ENCODE measurements at places on chromosomes 12 and 14.

GRCh38 chr12:13005649-13006048 is 5.6 kb upstream of the HEBP1 start:
- DNase-seq: no peak

- DNase-seq: no peak
Measured at GRCh38 chr12:40314927-40315326, 90.1 kb downstream of the LRRK2 start.

DNA sequence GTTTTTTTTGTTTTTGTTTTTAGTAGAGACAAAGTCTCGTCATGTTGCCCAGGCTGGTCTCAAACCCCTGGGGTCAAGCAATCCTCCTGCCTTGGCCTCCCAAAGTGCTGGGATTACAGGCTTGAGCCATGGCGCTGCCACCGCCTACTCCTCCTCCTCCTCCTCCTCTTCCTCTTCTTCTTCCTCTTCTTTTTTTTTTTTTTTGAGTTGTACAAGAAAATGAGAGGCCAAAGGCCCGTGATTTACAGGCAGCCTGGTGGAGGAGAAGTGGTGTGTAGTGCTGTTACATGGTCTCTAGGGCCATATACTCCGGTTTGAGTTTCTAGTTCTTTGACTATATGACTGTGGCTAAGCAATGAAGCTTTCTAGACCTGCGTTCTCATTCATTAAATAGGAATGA is 29.6 kb upstream of the SPPL3 start:
- DNase-seq: no peak

DNA sequence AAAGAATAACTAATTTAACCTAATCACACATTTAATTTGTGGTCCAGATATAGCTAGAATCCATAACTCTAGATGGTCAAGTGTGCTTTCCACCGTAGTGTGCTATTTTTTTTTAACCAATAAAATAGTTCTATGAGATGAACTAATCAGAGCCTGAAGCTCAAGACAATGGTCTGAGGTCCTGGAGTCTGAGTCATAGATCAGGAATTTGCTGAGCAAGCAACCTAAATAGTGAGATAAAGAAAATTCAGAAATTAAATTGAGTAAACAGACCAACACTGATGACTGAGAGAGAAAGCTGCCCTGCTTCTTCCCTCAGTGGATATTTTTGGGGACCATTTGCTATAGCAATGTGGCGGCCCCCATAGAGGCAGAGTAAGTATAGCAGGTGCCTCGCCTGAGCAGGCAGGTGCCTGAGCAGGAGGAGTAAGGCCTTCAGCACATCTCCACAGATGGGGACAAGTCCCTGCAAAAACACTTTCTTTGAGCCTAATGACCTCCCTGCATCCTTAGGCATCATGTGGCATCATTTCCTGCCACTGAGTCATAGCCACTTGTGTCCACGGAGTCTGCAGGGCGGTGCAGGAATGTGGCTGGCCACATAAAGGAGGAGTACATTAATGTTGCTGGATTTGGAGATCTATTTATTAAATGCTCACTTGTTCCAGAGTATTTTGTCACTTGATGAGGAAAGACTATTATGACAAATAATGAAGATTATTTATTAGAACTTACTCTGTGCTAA is 13.9 kb upstream of the CLEC4E start:
- DNase-seq: no peak

- DNase-seq: no peak
Measured at GRCh38 chr14:65423982-65424381, 11.5 kb downstream of the FUT8 start.

GRCh38 chr12:11621797-11622423 is 27.6 kb upstream of the ETV6 start:
- DNase-seq: peak; percentile 29

GRCh38 chr14:73825551-73826188 is 26.0 kb upstream of the PTGR2 start:
- peak; percentile 63 for DNase-seq

GRCh38 chr12:120761519-120761934 is 35.9 kb downstream of the ACADS start:
- DNase-seq: no peak

DNA sequence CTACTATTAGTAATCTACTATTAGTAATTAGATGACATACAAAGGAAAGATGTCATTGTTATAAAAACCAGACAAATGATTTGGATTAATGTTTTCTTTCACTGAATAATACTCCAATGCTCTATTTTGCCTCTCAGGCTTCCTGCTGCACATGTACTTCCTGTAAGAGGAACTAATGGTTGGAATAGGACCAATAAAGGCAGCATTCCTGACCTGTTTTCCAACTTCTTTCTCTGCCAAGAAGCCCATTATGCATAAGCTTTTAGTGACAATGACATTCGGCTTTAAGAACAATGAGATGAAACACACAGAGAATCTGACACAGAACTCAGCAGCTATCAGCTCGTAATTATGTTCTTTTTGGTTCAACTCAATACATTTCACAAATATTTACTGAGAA is 5.2 kb upstream of the C12orf56 start:
- DNase-seq: no peak

DNA sequence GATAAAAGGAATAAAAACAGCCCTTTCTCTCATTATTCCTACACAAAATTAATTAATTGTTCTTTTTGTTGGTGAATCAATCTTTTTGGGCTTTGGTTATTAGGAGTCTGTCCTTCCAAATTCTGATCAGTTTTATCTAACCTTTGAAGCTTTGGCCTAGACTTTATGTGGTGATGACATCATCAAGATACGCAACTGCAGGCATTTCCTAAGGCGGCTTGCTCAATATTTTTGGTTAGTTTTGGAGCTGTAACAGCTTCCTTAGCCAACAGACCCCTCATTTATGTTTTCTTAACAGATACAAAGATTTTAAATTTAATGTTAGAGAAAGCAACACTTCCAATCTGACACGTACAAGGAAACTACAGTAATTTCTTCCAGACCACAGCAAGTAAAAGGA is 87.8 kb upstream of the PDE3A start:
- no peak for DNase-seq

- no peak for DNase-seq
Measured at GRCh38 chr14:58563978-58564377, 73.8 kb upstream of the DACT1 start.

DNA sequence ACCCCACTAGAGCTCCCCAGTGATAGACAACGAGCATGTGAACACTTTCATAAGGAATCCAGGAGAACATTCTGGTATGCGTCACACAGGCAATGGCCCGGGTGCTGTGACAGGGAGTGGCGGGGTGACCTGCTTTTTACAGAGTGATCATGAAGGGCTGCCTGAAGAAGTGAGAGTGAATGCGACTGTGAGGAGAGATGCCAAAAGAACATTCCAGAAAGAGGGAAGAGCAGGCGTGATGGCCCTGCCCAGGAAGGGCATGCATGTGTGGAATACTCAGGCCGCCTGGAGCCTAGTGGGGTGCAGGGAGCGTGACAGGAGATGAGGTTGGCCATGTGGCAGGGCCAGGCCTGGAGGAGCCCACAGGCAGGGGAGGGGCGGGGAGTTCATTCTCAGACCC is 53.8 kb downstream of the FZD10 start:
- DNase-seq: no peak

- no peak for DNase-seq
Measured at GRCh38 chr12:30457621-30458289, 237.9 kb downstream of the IPO8 start.

DNA sequence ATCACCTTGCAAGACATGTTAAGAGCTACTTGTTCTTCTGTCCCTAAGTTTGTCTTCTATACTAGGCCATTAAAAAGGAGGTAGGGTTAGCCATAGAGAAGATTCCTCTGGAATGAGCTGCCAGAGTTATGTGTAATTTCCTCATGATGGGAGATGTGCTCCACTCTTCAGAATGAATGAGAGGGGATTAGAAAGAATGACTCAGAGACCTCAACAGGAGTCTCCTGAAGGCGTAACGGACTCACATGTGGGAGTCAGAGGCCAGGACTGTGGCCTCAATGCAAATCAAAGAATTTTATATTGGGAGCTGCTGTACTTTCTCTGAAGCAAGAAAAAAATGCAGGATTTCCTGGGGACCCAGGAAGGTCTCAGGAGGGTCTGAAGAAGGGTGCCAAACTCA is 87.8 kb upstream of the ATXN7L3B start:
- no peak for DNase-seq

DNA sequence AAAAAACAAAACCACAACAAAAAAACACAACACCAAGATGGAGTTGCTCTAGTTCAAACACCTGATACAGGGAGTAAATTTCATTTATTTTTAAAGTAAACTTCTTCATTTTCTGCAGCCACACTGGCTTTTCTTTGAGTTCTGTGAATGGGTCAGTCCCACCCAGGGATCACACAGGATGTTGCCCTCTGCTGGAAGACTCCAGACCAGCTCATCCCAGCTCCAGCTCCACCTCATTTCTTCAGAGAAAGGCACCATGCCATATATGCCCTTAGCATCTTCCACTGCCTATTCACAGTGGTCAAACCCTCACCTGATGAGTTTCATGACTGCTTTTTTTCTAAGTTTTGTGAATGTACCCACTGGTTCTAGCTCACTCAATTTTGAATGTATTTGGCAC is 8.0 kb downstream of the GLIPR1 start:
- DNase-seq: no peak

DNA sequence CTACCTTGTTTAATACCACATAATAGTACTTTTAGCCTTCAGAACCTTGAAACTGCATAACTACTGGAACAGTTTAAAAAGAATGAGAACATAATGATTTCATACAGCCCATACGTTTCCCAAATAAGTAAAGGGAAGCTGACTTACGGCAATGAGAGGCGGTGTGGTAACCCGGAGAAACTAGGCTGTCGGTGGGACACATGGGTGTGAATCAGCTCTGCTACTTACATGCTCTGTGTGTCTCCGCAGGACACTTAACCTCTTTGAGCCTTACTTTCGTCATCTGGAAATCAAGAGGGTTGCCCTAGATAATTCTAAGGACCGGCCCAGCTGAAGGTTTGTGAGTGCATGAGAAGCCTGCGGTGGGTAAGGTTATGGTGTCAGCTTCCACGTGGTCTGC is 49.3 kb upstream of the PLEKHG3 start:
- DNase-seq: no peak

DNA sequence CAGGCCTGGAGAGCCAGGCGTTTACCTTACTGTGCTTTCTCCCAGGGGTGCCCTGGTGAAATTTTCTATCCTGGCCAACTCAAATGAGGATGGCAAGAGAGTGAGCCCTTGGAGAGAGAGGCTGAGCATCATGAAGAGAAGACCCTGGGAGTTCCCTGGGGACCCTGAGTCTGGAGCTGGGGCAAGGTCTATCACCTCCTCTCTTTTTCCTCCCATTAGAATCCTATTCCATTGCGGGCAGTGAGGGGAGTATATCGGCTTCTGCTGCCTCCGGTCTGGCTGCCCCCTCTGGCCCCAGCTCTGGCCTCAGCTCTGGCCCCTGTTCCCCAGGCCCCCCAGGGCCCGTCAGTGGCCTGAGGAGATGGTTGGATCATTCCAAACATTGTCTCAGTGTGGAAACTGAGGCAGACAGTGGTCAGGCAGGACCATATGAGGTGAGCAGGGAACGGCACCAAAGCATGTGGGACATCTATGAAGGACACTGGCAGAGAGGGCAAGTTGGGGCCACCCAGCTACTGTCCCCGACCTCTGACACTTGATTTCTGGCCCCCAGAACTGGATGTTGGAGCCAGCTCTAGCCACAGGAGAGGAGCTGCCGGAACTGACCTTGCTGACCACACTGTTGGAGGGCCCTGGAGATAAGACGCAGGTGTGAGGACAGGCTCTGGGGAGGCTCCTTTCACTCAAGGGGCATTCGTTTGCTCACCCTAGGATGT is 1.6 kb downstream of the ARHGEF25 start:
- DNase-seq: no peak

DNA sequence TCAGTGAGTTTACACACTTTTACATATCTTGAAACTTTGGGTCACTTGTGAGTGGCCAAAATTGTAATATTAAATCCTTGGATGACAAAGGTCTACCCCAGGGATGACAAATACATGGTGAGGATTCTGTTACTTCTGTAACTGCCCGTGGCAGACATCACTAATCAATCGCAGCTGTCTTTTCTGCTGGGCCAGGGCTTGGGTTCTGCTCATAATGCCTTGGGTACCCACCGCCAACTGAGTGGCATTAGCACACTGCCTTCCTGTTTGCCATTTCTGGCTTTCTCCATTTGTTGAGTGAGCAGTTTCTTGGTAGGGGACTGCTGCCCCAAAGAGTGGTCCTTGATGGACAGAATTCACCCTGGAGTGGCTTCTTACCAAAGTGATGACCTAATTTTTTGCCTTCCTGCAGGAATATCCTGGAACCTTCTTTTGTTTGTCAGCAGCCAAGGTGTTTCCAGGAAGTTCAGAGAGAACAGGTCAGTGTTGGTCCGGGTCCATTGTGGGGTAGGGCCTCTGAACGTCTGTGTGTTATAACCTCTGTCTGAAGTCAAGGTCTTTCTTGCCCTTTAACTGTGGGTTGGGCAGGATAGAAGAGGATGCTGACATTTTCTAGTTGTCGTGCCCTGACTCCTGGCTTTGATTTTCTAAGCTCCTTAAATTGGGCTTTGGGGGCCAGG is 6.2 kb downstream of the TSPAN9 start:
- no peak for DNase-seq

GRCh38 chr14:36426836-36427235 is 93.2 kb downstream of the NKX2-1 start:
- DNase-seq: no peak

- DNase-seq: no peak
Measured at GRCh38 chr14:101538878-101539277, 22.4 kb upstream of the DIO3 start.

DNA sequence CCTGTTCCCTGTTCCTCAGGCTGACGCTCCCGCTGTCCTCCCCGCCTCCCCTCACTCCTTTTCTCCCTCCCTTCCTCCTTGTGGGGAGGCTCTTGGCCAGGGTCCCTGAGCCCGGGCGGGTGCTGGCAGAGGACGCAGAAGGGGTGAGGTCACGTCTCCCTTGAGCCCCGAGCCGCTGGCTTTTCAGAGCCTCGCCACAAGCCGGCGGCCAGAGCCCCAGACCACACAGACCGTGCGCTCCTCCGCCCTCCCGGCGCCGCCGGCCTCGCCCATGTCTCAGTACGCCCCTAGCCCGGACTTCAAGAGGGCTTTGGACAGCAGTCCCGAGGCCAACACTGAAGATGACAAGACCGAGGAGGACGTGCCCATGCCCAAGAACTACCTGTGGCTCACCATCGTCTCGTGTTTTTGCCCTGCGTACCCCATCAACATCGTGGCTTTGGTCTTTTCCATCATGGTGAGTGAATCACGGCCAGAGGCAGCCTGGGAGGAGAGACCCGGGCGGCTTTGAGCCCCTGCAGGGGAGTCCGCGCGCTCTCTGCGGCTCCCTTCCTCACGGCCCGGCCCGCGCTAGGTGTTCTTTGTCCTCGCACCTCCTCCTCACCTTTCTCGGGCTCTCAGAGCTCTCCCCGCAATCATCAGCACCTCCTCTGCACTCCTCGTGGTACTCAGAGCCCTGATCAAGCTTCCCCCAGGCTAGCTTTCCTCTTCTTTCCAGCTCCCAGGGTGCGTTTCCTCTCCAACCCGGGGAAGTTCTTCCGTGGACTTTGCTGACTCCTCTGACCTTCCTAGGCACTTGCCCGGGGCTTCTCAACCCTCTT is at the start of gene TMEM233:
Gene TMEM233, plus strand, starts transcription at position 197 of the 821 bp plus-strand sequence. Its CDS starts 75 bp downstream, at position 272.
- no peak for DNase-seq

DNA sequence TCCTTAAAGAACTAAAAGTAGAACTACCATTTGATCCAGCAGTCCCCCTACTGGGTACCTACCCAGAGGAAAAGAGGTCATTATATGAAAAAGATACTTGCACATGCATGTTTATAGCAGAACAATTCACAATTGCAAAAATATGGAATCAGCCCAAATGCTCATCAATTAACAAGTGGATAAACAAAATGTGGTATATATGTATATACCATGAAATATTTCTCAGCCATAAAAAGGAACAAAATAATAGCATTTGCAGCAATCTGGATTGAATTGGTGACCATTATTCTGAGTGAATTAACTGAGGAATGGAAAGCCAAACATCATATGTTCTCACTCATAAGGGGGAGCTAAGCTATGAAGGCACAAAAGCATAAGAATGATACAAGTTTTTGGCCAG is 64.7 kb upstream of the KRAS start:
- DNase-seq: no peak

Data from T-helper 1 cell (primary cell).